ENCODE measurements at places on chromosomes 3 and 15. TPM values are rescaled to one million over a fixed set of nuclear protein-coding genes. Genes with fewer than 3 reads are reported as not detected.

- no peak for DNase-seq
These were observed 106.6 kb downstream of the SEMA5B start for GRCh38 chr3:122920986-122921385.

GRCh38 chr15:90062462-90062932 is 39.8 kb downstream of the IDH2 start:
- peak; percentile 84 for DNase-seq

GRCh38 chr15:48748535-48748934 is 62.3 kb downstream of the CEP152 start:
- no peak for DNase-seq

GRCh38 chr3:65827076-65827475 is 211.6 kb downstream of the MAGI1 start:
- DNase-seq: no peak

The GOLGA6L7 gene
- not detected for total RNA-seq

The XIRP1 gene
- total RNA-seq: not detected

GRCh38 chr3:9214599-9214998 is 34.8 kb downstream of the SRGAP3 start:
- DNase-seq: no peak

The HRH1 gene
- total RNA-seq: 6.4 TPM

The PODXL2 gene
- 2.2 TPM for total RNA-seq

The NRROS gene
- total RNA-seq: 20.7 TPM

The TM4SF4 gene
- total RNA-seq: not detected
